ENCODE measurements at places on chromosomes 3 and 15.
A peak's percentile ranks its signal among the peaks of the same experiment; 100 is the strongest.

GRCh38 chr3:50047426-50047825, 41.3 kb upstream of the RBM5 start:
- no peak for DNase-seq

DNA sequence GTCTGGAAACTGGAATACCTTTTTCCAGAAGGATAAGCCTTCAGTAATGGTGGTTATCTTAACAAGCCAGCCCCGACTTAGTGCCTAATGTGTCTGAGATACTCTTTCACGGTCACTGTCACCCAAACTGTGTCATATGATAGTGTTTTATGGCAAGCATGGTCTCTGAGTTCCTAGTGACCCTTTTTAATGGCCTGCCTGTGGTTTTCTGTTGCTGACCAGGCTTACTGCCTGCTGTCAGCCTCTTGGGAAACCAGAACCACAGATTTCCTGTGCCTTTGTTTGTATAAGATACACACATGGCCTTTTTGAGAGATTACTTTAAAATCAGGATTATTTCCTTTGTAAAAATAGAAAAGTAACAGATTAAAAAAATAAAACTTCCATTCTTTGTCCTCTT, 22.4 kb downstream of the HPS3 start:
- no peak for DNase-seq

DNA sequence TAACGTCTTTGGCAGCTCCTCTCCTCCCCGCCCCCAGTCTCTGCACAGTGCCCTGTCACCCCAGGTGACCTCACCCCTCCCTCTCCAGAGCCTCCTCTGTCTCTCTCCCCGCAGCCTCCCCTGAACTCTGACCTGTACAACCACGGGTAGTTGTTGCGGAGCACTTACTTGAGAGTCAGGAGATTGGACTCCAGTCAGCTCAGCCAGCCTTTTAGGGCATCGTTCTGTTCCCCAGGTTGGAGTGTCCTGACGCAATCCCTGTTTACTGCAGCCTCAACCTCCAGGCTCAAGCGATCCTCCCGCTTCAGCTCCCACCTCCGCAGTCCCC, 177.7 kb downstream of the UACA start:
- no peak for DNase-seq

DNA sequence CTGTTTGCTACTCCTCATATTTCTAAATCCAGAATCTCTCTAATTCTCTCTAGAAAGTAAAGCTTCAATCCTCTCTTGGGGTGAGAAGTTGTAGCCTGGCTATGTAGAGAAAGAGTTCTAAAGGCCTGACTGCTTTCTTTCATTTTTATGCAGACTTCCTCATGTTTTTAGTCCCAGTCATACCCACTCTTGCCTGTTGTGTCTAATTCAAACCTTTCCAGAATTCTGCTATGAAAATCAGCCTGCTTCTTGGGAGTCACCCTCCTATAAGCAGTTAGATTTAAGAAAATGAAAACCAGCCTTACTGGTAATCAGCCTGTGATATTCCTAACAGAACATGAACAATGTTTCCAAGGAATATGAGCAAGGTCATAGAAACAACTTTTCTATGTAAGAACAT, 14.8 kb upstream of the ZNF639 start:
- no peak for DNase-seq

DNA sequence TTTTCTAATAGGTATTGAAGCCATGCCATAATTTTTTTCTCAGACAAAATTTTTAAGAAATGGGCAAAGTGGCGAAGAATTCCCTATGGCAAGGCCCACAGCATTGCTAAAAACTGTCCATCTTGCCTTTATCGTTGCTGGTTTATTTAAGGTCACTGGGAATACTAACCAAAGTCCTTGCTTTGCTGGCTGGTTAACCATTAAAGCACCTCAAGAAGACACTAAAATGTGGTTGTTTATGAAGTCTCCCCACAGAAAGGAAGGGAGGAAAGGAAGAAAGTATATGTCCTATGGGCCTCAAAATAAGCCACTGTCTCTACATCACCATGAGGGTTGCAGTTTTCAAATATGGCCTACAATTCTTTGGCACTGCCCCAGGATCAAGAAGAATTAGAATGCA, 13.2 kb downstream of the SH3BP5 start:
- DNase-seq: no peak

DNA sequence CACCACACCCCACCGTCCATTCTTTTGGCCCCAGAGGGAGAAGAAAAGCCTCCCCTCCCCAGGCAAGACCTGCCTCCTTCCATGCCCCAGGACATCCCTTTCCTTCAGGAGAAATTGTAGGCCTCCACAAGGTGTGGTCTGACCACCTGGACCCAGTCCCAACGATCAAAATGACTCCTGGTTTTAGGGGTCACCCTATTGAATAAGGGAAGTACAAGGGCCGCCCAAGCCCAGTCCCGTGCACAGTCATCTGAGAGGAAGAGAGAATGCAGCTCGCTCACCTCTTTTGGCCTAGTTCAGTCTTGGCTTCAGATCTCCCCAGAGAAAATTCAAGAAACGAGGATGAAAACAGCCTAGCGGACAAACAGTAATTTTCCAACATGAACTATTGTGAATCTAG, 249.1 kb downstream of the UACA start:
- no peak for DNase-seq

DNA sequence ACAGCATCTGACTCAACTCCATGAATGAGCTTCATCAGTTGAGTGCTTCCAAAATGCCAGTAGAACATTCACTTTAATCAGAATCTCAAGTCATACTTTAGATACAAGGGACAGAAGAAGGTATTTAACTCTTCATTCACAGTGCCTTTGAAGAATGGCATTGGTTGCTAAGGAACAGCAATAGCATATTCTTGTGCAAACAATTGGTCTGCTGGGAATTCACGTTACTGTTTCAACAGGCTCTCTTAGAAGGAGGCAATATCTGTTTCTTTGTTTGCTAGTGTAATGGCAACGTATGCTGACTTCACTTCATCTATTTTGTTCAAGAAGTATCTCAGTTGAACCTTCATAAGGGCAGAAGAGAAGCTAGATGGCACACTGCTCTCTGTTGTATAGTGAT, 113.9 kb downstream of the TMEM108 start:
- DNase-seq: peak; percentile 60

- peak; percentile 77 for DNase-seq
Measured at GRCh38 chr3:18425641-18426257, 610 bp upstream of the SATB1 start.

- DNase-seq: no peak
Measured at GRCh38 chr3:128933213-128933921, 53.9 kb downstream of the ACAD9 start.

GRCh38 chr3:175193815-175194518, 334.8 kb downstream of the NAALADL2 start:
- DNase-seq: no peak
